Naive thymus-derived CD8-positive, alpha-beta T cell (primary cell): ENCODE measurements at places on chromosomes 13 and 19.
A peak's percentile ranks its signal among the peaks of the same experiment; 100 is the strongest.

GRCh38 chr13:28568286-28568685, 73.4 kb upstream of the FLT1 start:
- DNase-seq: no peak

DNA sequence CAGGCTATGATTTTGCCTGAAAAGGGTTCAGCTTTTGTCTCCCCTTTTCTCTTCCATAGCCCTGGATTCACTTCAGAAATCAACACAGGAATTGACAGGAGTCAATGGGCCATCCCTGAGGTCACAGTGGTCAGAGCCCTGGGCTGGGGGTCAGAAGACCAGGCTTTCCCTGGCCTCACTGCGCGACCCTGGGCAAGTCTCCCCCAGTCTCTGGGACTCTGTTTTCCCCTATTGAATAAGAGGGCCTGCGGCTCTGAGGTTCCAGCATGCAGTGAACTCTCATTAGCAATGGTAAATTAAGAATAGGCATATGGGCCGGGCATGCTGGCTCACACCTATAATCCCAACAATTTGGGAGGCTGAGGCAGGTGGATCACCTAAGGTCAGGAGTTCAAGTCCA, 30.7 kb upstream of the VSTM2B start:
- DNase-seq: no peak

DNA sequence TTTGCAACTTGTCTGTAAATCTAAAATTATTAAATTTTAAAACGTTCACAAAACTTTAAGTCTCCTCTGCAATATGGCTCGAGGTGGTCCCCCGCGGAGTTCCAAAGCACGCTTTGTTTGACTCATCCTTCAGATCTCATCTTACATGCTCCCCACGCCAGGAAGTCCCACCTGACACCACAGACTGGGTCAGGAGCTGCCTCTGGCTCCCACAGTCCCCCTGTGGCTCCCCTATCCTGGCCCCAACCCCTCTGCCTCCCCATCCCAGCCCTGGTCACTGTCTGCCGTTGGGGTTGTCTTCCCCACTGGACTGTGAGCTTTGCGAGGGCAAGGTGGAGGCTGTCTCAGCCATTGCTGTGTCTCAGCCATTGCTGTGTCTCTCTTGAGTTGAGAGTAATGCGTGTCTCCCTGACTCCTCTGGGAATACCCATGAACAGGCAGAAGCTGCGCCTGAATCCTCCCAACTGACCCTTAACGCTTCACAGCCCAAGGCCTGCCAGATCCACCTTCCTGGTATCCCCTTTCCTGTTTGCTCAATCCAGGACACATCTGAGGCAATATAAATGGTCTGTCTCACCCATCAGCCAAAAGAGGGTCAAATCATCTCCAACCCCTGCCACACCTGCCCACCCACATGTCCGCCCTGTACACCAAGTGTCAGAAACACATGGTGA, 15.9 kb downstream of the DYRK1B start:
- no peak for DNase-seq

GRCh38 chr19:2315818-2316353, 7.9 kb upstream of the LINGO3 start:
- DNase-seq: no peak

DNA sequence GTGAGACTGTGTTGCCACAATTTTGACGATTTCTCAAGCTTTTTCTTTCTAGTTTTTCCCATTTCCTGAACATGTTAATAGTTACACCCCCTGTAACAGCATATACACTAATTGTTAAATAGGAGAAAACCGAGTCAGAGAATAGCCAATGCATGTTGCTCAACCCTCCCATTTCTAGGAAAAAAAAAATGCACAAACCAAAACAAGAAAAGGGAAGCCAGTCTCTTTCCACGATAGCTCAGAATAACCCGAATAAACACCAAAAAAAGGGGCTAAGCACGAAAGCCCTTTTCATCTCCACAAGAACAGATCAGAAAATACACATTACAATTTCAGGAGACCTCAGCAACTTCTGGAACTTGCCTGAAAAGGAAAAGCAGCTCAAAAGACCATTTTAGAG, 16.3 kb downstream of the LATS2 start:
- no peak for DNase-seq

GRCh38 chr19:11227195-11227886, 12.1 kb upstream of the ANGPTL8 start:
- DNase-seq: no peak

GRCh38 chr19:55540619-55541018, 3.7 kb upstream of the SBK2 start:
- no peak for DNase-seq

DNA sequence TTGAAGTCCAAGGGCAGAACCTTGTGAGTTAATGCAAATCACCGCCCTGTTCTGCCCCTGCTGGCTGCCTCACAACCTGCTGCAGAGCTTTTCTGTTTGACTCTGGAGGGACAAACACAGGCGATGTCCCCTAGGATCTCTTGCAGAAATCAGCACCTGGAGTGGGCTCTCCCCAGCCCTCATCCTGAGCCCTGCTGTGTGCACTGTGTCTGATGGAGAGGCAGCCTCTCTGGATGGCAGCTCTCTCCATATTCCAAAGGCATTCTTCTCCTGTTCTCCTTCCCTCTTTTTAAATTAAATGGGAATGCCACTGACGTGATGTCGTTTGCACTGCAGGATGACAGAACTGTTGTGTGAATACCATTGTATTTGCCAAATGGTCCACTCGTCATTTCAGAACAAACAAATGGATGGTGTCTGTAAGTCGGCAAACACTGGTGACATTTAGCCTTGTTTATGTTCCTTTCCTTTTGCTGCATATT, 184.1 kb downstream of the ZNF536 start:
- DNase-seq: no peak

GRCh38 chr13:114145256-114145655, 12.8 kb upstream of the RASA3 start:
- no peak for DNase-seq

- no peak for DNase-seq
These were observed 25.4 kb downstream of the ZNF558 start for GRCh38 chr19:8806661-8807060.

DNA sequence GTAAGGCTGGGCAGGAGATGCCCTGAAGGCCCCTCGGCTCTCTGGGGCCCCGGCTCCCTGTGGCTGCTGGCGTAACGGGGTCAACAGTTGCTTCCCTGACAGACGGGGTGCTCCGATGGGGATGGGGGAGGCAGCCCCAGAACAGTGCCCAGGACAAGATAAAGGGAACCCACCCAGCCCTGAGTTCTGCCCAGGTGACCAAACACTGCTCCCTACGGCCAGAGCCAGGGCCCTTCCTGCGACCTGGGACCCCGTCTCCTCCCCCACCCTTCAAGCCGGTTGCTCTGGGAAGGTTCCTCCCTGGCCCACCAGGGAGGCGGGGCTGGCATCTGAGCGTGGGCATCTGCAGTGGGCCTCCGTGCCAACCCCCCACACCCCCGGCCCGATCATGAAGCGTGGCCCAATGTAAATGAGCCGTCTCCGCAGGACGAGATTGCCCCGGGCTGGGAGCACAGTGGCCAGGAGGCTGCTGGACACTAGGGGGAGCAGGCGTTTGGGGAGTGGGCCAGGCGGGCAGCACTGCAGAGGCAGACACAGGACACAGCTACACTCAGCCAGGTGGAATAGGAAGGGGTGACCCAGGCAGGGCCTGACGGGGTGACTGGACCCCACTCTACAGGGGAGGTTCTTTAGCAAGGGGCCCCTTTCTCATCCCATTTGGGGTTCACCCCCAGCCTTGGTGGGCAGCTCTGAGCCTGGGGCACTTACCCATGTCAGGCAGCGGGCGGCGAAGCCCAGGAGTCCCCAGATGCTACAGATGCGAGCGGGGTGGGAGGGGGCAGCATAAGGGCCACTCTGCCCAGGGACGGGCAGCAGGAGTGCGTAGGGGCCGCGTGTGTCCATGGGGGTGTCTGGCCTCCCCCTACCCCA, 1.2 kb upstream of the NKPD1 start:
- no peak for DNase-seq

- DNase-seq: no peak
These were observed 36.3 kb downstream of the SHISA2 start for GRCh38 chr13:26015271-26016125.

- no peak for DNase-seq
These were observed 27.9 kb downstream of the RCBTB2 start for GRCh38 chr13:48505012-48505411.

- no peak for DNase-seq
These were observed 330.5 kb upstream of the KLF12 start for GRCh38 chr13:74464670-74465069.

- no peak for DNase-seq
These were observed 12.0 kb downstream of the HMGB1 start for GRCh38 chr13:30453727-30454126.

- DNase-seq: peak; percentile 36
These were observed 843 bp downstream of the ANO8 start for GRCh38 chr19:17333611-17334413.

DNA sequence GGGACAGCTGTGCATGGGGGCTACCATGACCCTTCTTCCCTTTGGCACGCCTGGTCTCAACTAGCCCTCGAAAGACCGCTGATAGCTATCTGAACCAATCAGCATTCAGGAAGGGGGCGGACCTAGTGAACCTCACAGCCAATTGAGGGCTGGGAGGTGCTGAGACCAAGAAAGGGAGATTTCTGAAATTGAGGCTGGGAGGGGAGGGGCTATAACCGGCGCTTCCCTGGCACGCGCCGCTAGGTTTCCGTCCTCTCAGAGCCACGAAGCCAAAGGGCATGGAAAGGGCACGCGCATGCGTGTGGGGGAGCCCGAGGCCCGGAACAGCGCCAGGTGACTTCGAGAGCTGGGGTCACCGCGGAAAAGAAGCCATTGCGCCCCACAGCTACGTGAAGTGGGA, 4.2 kb upstream of the PAFAH1B3 start:
- no peak for DNase-seq

DNA sequence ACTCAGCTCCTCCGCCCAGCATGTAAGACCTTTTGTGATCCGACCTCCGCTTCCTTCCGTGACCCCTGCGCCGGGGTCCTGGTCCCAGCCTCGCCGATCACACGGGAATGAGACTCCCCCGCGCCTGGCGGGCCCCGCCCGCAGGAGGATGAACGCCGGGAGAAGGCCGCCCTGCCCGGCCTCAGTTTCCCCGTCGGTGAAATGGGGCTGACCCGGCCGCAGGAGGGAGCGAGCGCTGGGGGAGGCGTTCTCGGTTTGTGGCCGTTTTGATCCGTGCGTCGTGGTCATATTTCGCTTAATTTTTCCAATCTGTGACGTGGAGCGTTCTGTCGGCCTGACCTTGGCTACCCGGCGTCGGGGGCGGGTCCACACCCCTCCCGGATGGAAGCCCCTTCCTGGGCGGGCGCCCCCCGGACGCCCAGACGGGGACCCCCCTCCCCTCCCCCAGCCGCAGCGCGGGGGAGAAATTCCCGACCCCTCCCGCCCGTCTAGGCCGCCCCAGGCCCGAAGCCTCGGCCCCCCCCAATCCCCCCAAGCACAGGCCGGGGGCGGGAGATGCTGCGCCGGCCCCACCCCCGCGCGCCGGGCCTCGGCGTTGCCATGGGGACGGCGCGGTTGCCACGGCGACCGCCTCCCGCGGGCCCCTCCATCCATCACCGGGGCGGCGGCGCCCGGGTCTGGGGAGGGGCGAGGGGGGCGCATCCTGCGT, 11.1 kb downstream of the PALM start:
- no peak for DNase-seq

DNA sequence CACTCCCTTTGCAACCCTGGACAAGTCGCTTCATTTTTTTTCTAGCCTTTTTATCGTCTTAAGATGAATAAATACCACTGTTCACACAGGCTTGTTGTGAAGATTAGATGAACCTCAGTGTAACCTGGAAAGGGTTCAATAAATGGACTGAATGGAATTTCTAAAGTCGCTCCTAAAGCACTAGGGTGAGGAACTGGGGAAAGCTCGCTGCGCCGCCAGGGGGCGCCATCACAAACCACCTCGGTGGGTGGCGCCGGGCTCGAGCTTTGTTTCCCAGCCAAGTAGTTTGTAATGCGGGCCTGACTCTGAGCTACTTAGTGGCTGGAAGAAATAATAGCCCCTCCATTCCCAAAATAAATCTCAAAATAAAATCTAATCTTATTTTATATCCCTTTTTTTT, 2.2 kb upstream of the CEACAM6 start:
- DNase-seq: peak; percentile 70

DNA sequence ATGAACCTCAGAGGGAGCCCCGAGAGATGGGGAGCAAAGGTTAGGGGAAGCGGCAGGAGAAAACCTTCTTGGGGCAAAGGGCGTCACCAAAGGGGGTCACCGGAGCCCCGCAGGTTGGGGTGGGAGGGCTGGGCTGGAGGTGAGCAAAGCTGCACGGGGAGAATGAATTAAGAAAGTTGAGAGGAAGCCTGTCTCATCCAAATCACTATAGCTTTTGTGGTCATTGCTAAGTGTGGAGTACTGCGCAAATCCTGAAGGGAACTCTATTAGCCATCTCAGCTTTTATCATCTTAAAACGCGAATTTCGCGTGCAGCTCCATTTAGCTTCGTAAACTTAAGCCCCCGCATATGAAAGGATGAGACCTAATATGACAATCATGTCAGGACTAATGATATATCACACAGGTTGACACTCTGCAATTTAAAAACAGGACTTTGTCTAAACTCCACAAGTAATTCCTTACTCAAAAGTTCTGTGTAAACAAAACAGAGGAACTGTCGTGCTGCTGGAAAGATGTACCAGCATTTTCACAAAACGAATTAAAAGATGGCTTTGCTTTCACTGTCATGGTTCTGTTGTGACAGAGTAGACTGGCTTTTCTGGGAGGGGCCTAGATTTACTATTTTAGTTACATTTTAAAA, 631 bp downstream of the LACC1 start:
- DNase-seq: no peak
